Prostate gland (tissue), 2 donors: ENCODE measurements at places on chromosomes 7 and 10. TPM values are rescaled to one million over a fixed set of nuclear protein-coding genes. Genes with fewer than 3 reads are reported as not detected.

- H3K36me3 ChIP-seq = no peaks in the 10 kb centered on the region
- H3K4me1 ChIP-seq = no peaks in the 10 kb centered on the region
- H3K27ac ChIP-seq = no peak overlapping the region
- no peak overlapping the region for H3K4me3 ChIP-seq
- no peak for DNase-seq
Measured at GRCh38 chr7:96093435-96093834, 228.5 kb downstream of the SLC25A13 start.

The HEPACAM2 gene
- 0.45 TPM for total RNA-seq

The LBX1 gene
- not detected for total RNA-seq

GRCh38 chr10:45313264-45313873, 2.0 kb downstream of the OR13A1 start:
- no peaks in the 10 kb centered on the region for H3K36me3 ChIP-seq
- no peak overlapping the region for H3K27ac ChIP-seq
- H3K27me3 ChIP-seq = no peaks in the 10 kb centered on the region
- H3K4me3 ChIP-seq = no peak overlapping the region

DNA sequence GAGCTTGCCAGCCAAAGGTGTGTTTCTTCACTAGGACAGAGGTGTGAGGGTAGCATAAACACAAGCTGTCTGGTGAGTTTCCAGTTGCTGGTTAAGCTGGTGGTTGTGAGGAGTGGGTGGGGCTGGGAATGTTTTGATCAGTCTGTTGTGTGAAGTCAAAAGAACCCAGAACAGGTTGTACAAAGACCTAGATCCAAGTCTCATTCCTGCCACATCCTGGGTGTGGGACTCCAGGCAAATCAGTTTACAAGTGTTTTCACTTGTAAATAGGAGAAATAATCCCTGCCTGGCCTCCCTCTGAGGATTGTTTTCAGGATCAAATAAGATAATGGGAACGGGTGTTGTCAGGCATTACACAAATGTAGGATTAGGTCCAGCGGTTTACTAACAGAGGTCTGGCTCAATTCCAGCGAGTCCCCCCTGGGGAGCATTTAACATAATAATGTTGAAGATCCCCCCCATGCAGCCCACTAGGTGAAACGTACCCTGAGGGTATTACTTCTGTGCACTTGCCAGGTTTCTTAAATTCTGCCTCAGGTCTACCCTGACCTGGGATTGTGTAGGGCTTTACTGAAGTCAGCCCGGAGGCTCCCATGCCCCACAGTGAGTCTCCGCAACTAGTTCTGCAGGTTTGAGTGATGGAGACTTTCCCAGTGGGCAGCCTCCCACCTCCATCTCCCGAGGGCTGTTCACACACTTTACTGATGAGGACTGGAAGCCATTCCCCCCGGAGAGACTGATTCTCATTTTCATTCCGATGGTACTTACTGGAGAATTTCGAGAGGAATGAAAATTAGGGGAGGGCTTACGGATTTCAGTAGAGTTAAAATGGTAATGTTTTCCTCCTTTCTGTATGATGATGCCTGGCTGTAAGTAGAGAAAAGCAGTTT, 2.7 kb upstream of the FRAT2 start:
- no peak overlapping the region for H3K4me3 ChIP-seq
- H3K27ac ChIP-seq = peak overlapping the region; percentile 96
- H3K36me3 ChIP-seq = no peaks in the 10 kb centered on the region
- no peaks in the 10 kb centered on the region for H3K4me1 ChIP-seq
- no peaks in the 10 kb centered on the region for H3K27me3 ChIP-seq

DNA sequence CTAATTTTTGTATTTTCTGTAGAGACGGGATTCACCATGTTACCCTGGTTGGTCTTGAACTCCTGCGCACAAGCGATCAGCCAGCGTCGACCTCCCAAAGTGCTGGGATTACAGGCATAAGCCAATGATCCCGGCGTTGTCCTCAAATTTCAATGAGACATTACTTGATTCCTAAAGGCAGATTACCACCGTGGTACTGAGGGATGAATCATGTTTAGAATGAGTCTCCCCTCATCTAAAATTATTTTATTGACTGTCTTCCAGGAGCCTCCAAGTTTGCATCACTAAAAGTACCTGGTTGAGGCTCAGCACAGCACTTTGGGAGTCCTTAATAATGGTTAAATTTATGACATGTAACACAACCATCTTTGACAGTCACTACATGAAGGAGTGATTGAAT, 142.2 kb upstream of the AKR1E2 start:
- no peaks in the 10 kb centered on the region for H3K36me3 ChIP-seq
- H3K27ac ChIP-seq = no peak overlapping the region
- no peak overlapping the region for H3K4me3 ChIP-seq
- H3K27me3 ChIP-seq = no peaks in the 10 kb centered on the region
- no peak for DNase-seq

GRCh38 chr7:801940-802381, 30.3 kb upstream of the SUN1 start:
- peaks cover 4% of the 10 kb centered on the region for H3K4me1 ChIP-seq
- H3K4me3 ChIP-seq = no peak overlapping the region
- no peak overlapping the region for H3K27ac ChIP-seq
- H3K27me3 ChIP-seq = no peaks in the 10 kb centered on the region

DNA sequence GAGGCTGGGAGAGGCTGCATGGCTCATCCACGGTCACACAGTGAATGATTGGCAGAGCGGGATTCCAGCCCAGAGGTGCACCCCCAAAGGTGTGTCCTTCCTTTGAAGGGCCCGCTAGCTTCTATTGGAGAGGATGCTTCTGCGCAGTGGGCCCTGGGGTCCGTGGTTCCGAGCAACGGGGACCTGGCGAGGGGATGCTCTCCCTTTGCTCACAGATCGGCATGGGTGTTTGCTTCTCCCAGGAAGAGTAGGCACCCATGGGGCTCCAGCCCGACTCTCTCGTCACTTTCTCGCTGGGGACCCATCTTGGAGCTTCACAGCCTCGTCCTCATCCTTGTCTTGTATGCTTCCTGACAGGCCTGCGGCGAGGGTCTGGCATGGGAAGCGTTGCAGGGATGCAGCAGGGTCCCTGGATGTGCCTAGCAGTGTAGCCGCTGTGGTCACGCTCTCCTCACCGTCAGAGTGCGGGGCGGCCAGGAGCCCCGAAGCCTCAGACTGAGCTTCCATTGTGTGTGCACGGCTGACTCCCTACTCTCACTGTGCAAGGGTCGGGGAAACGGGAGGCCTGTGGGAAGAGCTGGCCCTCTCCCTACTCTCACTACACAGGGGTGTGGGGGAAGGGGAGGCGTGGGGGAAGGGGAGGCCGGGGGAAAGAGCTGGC, 538.5 kb upstream of the FOXK1 start:
- H3K27me3 ChIP-seq = no peaks in the 10 kb centered on the region
- no peaks in the 10 kb centered on the region for H3K4me1 ChIP-seq
- no peak overlapping the region for H3K27ac ChIP-seq
- no peaks in the 10 kb centered on the region for H3K36me3 ChIP-seq

The CFAP43 gene
- 6.9 TPM for total RNA-seq

GRCh38 chr10:127374074-127374680, 174.9 kb upstream of the NPS start:
- no peak overlapping the region for H3K4me3 ChIP-seq
- H3K27ac ChIP-seq = no peak overlapping the region
- no peaks in the 10 kb centered on the region for H3K27me3 ChIP-seq

DNA sequence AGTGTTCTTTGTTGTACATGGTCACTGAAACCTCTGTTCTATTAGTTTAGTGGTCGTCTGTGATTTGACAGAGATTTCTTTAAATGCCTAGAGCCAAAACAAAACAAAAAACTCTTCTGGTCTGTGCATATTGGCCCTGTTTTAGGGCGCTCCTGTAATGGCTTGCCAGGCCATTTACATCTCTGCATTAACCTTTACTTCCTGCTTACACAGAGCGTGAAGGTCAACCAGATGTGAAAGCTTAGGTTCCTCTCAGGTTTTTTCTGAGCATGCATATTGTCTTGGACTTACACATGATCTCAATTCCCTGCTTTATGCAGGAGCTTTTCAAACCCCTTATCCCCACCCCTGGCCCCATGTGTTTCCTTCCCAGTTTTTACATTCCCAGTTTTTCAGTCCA, 9.6 kb downstream of the ZNF37A start:
- peaks cover 3% of the 10 kb centered on the region for H3K36me3 ChIP-seq
- H3K27ac ChIP-seq = no peak overlapping the region
- no peaks in the 10 kb centered on the region for H3K4me1 ChIP-seq
- no peak for DNase-seq
- no peak overlapping the region for H3K4me3 ChIP-seq

The DNAJC12 gene
- 22.7 TPM for total RNA-seq

The UFSP1 gene
- 6.4 TPM for total RNA-seq

DNA sequence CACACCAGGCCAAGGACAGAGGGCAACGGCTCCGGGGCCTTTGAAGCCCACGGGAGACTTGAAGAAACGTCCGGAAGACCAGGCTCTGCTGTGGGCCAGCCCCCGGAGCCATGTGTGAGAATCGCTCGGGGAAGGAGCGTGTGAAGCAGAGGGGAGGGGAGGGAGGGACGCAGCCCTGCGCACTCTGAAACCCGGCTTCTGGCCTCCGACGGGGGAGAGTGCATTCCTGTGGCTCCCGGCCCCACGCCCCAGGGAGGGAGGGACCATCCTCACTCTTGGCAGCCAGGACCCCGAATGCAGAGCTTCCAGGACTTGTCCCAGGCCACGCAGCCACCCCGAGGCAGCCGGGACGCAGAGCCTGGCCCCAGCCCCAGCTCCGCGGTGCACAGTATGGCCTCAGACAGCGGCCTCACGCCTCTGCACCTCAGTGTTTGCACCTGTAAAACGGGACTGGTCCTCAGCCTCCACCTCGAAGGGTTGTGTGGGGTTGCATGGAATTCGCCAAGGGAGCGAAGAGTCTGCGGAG, 67.4 kb downstream of the PDGFA start:
- H3K27ac ChIP-seq = no peak overlapping the region
- H3K4me1 ChIP-seq = no peaks in the 10 kb centered on the region
- H3K36me3 ChIP-seq = no peaks in the 10 kb centered on the region
- DNase-seq = no peak
- no peaks in the 10 kb centered on the region for H3K27me3 ChIP-seq
- no peak overlapping the region for H3K4me3 ChIP-seq

The DNMBP gene
- 15.5 TPM for total RNA-seq

GRCh38 chr10:125146791-125147579, 13.4 kb downstream of the CTBP2 start:
- H3K36me3 ChIP-seq = no peaks in the 10 kb centered on the region
- no peak overlapping the region for H3K4me3 ChIP-seq
- H3K4me1 ChIP-seq = peaks cover 37% of the 10 kb centered on the region
- DNase-seq = no peak
- H3K27me3 ChIP-seq = no peaks in the 10 kb centered on the region

DNA sequence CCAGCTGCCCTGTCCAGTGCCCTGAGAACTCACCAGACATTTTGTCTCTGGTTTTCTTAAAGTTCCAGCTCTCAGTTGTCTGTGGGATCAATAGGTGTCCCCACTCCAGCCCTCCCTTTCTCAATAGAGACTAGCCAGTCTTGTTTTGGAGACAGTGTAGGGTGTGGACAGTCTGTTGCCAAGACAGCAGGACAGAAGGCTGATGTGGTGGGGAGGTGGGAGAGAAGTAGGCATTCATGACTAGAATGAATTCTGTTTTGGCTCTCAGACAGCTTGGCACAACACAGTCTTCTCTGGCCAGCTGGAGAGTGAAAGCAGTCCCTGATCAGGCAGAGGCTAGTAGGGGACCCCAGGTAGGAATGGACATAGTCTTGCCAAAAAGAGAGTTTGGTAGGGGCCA, 467.0 kb upstream of the PODXL start:
- no peak overlapping the region for H3K4me3 ChIP-seq
- H3K27ac ChIP-seq = no peak overlapping the region
- H3K4me1 ChIP-seq = no peaks in the 10 kb centered on the region
- H3K27me3 ChIP-seq = no peaks in the 10 kb centered on the region
- no peaks in the 10 kb centered on the region for H3K36me3 ChIP-seq

- H3K36me3 ChIP-seq = no peaks in the 10 kb centered on the region
- no peaks in the 10 kb centered on the region for H3K4me1 ChIP-seq
- no peaks in the 10 kb centered on the region for H3K27me3 ChIP-seq
Measured at GRCh38 chr10:31741473-31741872, 187.2 kb downstream of the ARHGAP12 start.

The GRID1 gene
- 10.0 TPM for total RNA-seq

DNA sequence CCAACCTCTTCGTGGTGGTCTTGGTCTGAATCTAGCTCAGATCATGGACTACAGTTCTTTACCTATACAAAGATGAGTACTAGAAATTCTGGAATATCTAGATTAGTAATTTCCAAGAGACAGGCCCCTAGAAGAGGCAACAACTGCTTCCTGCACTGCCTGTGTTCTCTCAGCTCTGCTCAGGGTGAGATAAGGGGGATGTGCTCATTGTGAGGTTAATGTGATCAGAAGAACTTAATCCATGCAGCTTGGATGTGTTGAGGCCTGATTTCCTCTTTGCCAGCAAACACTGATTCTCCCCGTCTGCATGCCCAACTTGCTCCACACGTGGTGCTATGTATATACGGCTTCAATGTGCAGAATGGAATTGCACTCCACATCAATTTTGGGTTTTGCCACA, 268.0 kb downstream of the PHTF2 start:
- H3K27ac ChIP-seq = no peak overlapping the region
- no peak overlapping the region for H3K4me3 ChIP-seq
- H3K36me3 ChIP-seq = no peaks in the 10 kb centered on the region

The GPNMB gene
- total RNA-seq = 49.9 TPM

DNA sequence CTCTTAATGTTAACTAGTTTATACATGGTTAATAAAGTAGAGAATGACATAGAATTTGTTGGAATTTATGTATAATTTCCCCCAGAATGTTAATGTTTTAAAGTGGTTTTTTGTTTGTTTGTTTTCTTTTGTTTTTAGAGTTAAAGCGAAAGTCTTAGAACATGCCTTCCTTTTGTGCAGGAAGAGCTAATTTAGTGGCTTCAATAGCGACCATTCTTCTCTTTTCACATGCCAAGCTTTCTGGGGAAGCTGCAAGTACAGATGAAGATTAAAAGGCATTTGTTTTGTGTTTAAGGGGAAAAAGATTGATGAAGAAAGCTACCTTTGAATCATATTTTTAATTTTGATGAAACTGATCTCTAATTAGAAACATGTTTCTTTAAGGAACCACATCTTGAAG, 256.3 kb upstream of the CSTF2T start:
- no peaks in the 10 kb centered on the region for H3K36me3 ChIP-seq
- no peaks in the 10 kb centered on the region for H3K27me3 ChIP-seq
- no peaks in the 10 kb centered on the region for H3K4me1 ChIP-seq
- H3K27ac ChIP-seq = no peak overlapping the region

The BRI3 gene
- total RNA-seq = 85.4 TPM

The STOX1 gene
- total RNA-seq = 9.2 TPM

DNA sequence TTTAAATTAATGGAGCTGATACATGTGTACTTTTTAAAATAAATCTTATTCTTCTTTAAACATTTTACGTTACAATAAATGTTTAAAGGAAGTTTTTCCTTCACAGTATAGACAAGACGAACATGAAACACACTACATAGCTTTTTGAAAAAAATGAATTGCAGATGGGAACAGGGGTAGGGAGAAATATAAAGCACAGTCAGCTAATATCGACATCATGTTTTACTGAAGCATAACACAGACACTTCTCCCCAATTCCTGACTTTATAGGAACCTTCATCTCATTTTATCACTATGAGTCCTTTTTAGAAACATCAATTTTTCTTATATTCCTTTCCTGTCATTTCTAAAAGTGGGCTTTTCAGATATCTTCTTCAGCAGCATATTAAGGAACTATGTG, 153.5 kb downstream of the MACC1 start:
- H3K4me1 ChIP-seq = no peaks in the 10 kb centered on the region
- H3K27me3 ChIP-seq = no peaks in the 10 kb centered on the region
- no peak for DNase-seq
- no peak overlapping the region for H3K4me3 ChIP-seq

GRCh38 chr10:4013651-4014121, 228.7 kb upstream of the KLF6 start:
- no peaks in the 10 kb centered on the region for H3K4me1 ChIP-seq
- no peaks in the 10 kb centered on the region for H3K27me3 ChIP-seq
- H3K4me3 ChIP-seq = no peak overlapping the region
- no peak for DNase-seq
- no peak overlapping the region for H3K27ac ChIP-seq
